Glomerular endothelial cell (primary cell): ENCODE measurements at places on chromosomes 6 and 20.

- no peak for DNase-seq
These were observed 97.4 kb downstream of the IYD start for GRCh38 chr6:150466196-150466595.

DNA sequence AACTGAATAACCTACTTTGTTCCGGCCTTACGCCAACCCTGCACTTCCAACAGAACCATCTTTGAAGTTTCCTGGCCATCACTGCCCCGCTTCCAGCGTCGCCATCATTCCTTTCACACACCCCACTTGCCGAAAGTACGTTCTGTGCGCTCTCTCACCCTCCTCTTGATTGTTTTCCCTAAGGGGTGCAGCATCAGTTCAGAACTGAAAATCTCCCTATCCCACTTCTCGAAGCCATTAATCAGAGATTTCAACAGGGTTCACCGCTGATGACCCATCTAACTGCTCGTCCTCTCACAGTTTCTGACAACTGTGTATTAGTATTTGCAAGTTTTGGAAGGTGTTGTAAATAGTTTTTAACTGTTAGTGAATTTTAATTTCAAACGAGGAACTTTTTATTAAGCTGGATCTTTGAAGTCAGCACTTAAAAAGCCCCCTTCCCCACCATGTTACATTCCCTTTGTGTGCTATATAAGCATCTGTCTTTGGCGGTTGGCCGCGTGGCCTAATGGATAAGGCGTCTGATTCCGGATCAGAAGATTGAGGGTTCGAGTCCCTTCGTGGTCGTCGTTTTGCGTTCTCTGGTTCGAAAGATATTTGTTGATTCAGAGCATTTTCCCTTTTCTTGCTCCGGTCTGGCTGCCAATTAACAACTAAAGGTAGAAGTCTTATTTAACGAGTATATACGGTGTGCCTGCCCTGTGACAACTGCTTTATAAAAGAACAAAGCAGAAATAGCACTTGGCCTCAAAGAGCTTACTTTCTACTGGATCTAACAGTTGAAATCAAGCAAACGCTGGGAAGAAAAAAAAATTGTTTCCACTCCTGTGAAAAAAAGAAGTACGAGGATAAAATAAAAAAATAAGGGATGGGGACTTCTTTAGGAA is 42.6 kb downstream of the TRIM27 start:
- no peak for DNase-seq

DNA sequence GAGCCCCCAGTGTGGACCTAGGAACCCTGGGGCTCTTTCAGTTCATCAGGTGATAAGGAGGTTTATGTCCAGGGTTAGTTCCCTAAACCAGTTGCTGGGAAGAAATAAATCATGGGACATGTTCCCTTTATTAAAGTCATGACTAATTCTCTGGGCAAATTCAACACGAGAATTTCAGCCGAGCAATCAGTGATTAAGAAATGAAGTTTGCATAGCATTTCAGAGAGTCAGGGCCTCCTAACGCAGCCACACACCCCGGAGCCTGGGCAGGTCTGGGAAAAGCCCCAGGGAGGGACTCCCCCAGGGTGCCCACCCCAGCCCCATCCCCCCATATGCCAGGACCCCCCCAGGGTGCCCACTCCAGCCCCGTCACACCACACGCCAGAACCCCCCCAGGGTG is 20.1 kb downstream of the SLCO4A1 start:
- no peak for DNase-seq

GRCh38 chr6:82030761-82031503 is 216.6 kb downstream of the IBTK start:
- DNase-seq = no peak

DNA sequence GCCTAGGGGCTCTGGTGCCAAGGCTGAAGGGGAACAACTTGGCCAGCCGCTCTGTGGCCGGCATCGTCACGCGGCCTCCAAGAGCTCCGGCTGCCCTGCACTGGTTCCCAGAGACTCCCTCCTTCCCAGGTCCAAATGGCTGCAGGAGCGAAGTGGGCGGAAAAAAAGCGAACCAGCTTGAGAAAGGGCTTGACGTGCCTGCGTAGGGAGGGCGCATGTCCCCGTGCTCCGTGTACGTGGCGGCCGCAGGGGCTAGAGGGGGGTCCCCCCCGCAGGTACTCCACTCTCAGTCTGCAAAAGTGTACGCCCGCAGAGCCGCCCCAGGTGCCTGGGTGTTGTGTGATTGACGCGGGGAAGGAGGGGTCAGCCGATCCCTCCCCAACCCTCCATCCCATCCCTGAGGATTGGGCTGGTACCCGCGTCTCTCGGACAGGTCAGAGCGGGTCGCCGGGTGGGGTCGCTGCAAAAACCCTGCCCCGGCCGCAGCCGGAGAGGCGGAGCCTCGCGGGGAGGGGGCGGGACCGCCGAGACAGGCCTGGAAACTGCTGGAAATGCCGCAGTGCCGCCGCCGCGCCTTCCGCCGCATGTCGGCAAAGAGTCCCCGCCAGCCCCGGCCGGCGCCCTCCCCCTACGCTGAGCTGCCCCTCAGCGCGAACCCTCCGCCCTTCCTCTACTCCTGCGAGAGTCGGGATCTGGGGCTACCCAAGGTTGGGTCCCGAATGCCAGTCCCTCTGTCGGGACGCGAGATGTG is 814 bp upstream of the HSP90AB1 start:
- DNase-seq = no peak
